ENCODE measurements at places on chromosomes 7 and 10. TPM values are rescaled to one million over a fixed set of nuclear protein-coding genes. Genes with fewer than 3 reads are reported as not detected.

Gene PDZD8
- 97.1 TPM for total RNA-seq

Gene CFAP43
- 1.9 TPM for total RNA-seq

Gene CALCR
- total RNA-seq, result 0.17 TPM

Gene ARHGAP22
- 8.8 TPM for total RNA-seq

Gene MALRD1
- total RNA-seq, result 2.3 TPM

Gene CDH23
- total RNA-seq, result 5.1 TPM

Gene COL1A2
- total RNA-seq, result 478 TPM

Gene CH25H
- 4.0 TPM for total RNA-seq

Gene ITPRID1
- 0.43 TPM for total RNA-seq

Gene PROSER2
- total RNA-seq, result 8.8 TPM

Gene PDGFA
- 51.2 TPM for total RNA-seq

Gene SDK1
- 6.6 TPM for total RNA-seq

Gene SUN3
- not detected for total RNA-seq

Gene ATG9B
- 1.2 TPM for total RNA-seq

Gene HTR5A
- not detected for total RNA-seq

Gene CYP2C19
- 188 TPM for total RNA-seq

Gene PON3
- 14.0 TPM for total RNA-seq

Gene ADCYAP1R1
- 7.2 TPM for total RNA-seq

Gene ATP5MK
- 309 TPM for total RNA-seq

Gene CEP55
- total RNA-seq, result 1.3 TPM

Gene TET1
- total RNA-seq, result 3.1 TPM

Gene TMEM270
- not detected for total RNA-seq

Gene MBLAC1
- total RNA-seq, result 4.3 TPM

Gene TAS2R41
- total RNA-seq, result not detected

Gene AKR1C1
- 48.7 TPM for total RNA-seq

Gene MCM10
- total RNA-seq, result 0.40 TPM

Gene BAG3
- 65.9 TPM for total RNA-seq

Gene SMO
- 15.8 TPM for total RNA-seq

Gene ZNF316
- 37.3 TPM for total RNA-seq

Gene PRF1
- total RNA-seq, result 7.3 TPM

Gene GPC2
- total RNA-seq, result 5.6 TPM

Gene SAMD9L
- 6.4 TPM for total RNA-seq

Gene RGR
- total RNA-seq, result not detected

Gene ANTXRL
- total RNA-seq, result not detected

Gene HYAL4
- total RNA-seq, result not detected

Gene WIPF3
- total RNA-seq, result 11.2 TPM

Gene TCAF2
- 8.9 TPM for total RNA-seq

Gene FBXL13
- 2.5 TPM for total RNA-seq

Gene SMKR1
- 2.0 TPM for total RNA-seq

Gene MEIG1
- not detected for total RNA-seq

Gene CPXM2
- total RNA-seq, result 7.6 TPM

Gene NPC1L1
- 61.3 TPM for total RNA-seq

Gene NPY4R
- 0.14 TPM for total RNA-seq

Gene LRIT1
- not detected for total RNA-seq

Gene INA
- 0.40 TPM for total RNA-seq

Gene ANKRD30A
- not detected for total RNA-seq

Gene ITGB8
- 66.5 TPM for total RNA-seq

Gene CLRN3
- total RNA-seq, result 40.8 TPM

Gene SPDYE8
- total RNA-seq, result not detected

Gene LIPK
- total RNA-seq, result not detected

Gene TRIM74
- 2.7 TPM for total RNA-seq

Gene CALU
- 75.8 TPM for total RNA-seq

Gene UNC5B
- total RNA-seq, result 115 TPM

Gene DUSP5
- total RNA-seq, result 15.9 TPM

Gene OLAH
- total RNA-seq, result not detected

Gene FAM25A
- total RNA-seq, result not detected

Gene GALNT17
- total RNA-seq, result 1.7 TPM

Gene CALML3
- total RNA-seq, result not detected

Gene SEMA3E
- total RNA-seq, result 19.8 TPM

Measured in mucosa of gallbladder (tissue), 1 donor.